ENCODE measurements at places on chromosomes 2 and 18. TPM values are rescaled to one million over a fixed set of nuclear protein-coding genes. Genes with fewer than 3 reads are reported as not detected.

- no peaks in the 10 kb centered on the region for H3K36me3 ChIP-seq
- H3K4me1 ChIP-seq: peaks cover 40% of the 10 kb centered on the region
- DNase-seq: peak; percentile 46
- peaks cover 90% of the 10 kb centered on the region for H3K27me3 ChIP-seq
- peak overlapping the region; percentile 53 for H3K4me3 ChIP-seq
These were observed 2.6 kb downstream of the ADCYAP1 start for GRCh38 chr18:907115-907884.

The COL5A2 gene
- 26.3 TPM for total RNA-seq

DNA sequence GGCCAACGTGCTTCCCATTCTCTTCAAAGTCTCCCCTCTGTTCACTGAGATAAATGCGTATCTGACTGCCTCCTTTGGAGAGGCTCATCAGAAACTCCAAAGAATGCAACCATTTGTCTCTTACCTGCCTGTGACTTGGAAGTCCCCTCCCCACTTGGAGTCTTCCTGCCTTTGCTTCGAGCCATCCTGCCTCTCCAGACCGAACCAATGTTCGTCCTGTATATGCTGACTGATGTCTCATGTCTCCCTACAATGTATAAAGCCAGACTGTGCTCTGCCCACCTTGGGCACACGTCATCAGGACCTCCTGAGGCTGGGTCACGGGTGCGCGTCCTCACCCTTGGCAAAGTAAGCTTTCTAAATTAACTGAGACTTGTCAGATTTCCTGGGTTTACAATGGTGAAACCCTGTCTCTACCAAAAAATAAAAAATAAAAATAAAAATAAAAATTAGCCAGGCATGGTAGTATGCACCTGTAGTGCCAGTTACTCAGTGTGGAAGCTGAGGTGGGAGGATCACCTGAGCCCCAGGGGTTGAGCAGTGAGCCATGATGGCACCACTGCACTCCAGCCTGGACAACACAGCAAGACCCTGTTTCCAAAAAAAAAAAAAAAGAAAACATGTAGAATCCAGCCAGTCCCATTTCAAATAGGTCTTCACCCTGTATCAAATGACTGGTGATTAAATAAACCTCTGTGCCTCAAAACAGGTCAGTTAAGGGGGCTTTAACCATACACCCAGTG lies 29.0 kb downstream of the HDLBP start:
- no peak overlapping the region for H3K4me3 ChIP-seq
- no peak overlapping the region for H3K27ac ChIP-seq
- no peak for DNase-seq
- H3K4me1 ChIP-seq: no peaks in the 10 kb centered on the region

- DNase-seq: no peak
- H3K27ac ChIP-seq: no peak overlapping the region
- H3K36me3 ChIP-seq: no peaks in the 10 kb centered on the region
These were observed 232.0 kb downstream of the SH3BP4 start for GRCh38 chr2:235183786-235184185.

The RESP18 gene
- not detected for total RNA-seq

GRCh38 chr18:12963069-12963468 lies 15.3 kb downstream of the SEH1L start:
- peaks cover 43% of the 10 kb centered on the region for H3K36me3 ChIP-seq
- peaks cover 5% of the 10 kb centered on the region for H3K4me1 ChIP-seq
- H3K27me3 ChIP-seq: no peaks in the 10 kb centered on the region
- no peak overlapping the region for H3K27ac ChIP-seq
- no peak for DNase-seq
- H3K4me3 ChIP-seq: no peak overlapping the region

- peak overlapping the region; percentile 71 for H3K4me3 ChIP-seq
- DNase-seq: no peak
- H3K36me3 ChIP-seq: no peaks in the 10 kb centered on the region
- peak overlapping the region; percentile 59 for H3K27ac ChIP-seq
- H3K27me3 ChIP-seq: no peaks in the 10 kb centered on the region
These were observed 1.0 kb upstream of the CUL3 start for GRCh38 chr2:224586127-224586695.

GRCh38 chr2:207156451-207157161 lies 9.1 kb downstream of the KLF7 start:
- no peaks in the 10 kb centered on the region for H3K36me3 ChIP-seq
- H3K4me1 ChIP-seq: peaks cover 95% of the 10 kb centered on the region
- no peak overlapping the region for H3K4me3 ChIP-seq
- H3K27ac ChIP-seq: no peak overlapping the region

GRCh38 chr2:233352141-233352842 lies 2.0 kb upstream of the DGKD start:
- no peaks in the 10 kb centered on the region for H3K27me3 ChIP-seq
- no peak for DNase-seq
- H3K4me3 ChIP-seq: no peak overlapping the region
- no peaks in the 10 kb centered on the region for H3K36me3 ChIP-seq
- H3K4me1 ChIP-seq: peaks cover 37% of the 10 kb centered on the region
- H3K27ac ChIP-seq: no peak overlapping the region

Measured in lower lobe of right lung (tissue), 2 donors.